ENCODE measurements at places on chromosomes 12 and 14. TPM values are rescaled to one million over a fixed set of nuclear protein-coding genes. Genes with fewer than 3 reads are reported as not detected.
A peak's percentile ranks its signal among the peaks of the same experiment; 100 is the strongest.

- H3K27me3 ChIP-seq = no peaks in the 10 kb centered on the region
- H3K27ac ChIP-seq = no peak overlapping the region
- peaks cover 14% of the 10 kb centered on the region for H3K4me1 ChIP-seq
Observed at GRCh38 chr12:49819786-49820185, 8.4 kb downstream of the NCKAP5L start.

DNA sequence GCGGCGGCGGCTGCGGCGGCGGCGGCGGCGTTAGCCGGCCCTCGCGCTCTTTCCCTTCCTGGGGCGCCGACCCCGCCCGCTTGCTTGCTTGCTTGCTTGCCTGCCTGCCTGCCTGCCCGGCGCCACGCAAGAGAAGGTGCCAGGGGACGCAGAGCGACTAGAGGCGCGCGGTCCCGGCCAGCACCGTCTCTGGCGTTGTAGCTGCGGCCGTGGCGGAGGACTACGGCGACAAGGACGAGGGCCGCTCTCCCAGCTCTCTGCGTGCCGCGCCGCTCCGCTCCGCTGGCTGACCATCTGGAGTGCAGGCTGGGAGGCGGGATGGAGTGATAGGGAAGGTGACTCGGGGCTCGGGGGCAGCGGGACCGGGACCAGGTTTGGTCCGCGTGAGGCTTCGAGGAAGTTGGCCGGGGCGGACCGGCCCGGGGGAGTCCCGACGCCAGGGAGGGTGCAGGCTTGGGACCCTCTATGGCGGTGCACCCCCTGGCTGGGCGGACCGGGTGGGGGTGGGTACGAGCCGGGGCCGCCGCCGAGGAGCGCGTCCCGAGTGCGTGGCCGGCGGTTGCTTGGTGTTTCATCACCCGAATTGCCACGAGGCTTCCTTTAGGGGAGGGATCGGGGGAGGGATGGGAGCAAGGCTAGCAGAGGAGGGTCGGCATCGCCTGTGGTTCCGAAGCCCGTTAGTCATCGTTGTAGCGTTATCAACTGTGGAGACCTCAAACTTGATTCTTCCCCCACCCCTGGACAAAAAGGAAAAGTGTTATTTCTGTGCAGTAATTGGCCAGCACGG is 471 bp downstream of the XPOT start:
- H3K27me3 ChIP-seq = no peaks in the 10 kb centered on the region
- DNase-seq = peak; percentile 29
- peak overlapping the region; percentile 63 for H3K4me3 ChIP-seq
- peak overlapping the region; percentile 86 for H3K27ac ChIP-seq

GRCh38 chr12:41905073-41905758 is 239.5 kb downstream of the GXYLT1 start:
- H3K27ac ChIP-seq = no peak overlapping the region
- H3K36me3 ChIP-seq = no peaks in the 10 kb centered on the region
- no peak for DNase-seq
- H3K27me3 ChIP-seq = no peaks in the 10 kb centered on the region
- no peak overlapping the region for H3K4me3 ChIP-seq

Gene INHBC
- total RNA-seq = 0.11 TPM

- no peak overlapping the region for H3K4me3 ChIP-seq
- peaks cover 18% of the 10 kb centered on the region for H3K27me3 ChIP-seq
- H3K27ac ChIP-seq = no peak overlapping the region
Observed at GRCh38 chr12:42590330-42590934, 886 bp upstream of the PRICKLE1 start.

DNA sequence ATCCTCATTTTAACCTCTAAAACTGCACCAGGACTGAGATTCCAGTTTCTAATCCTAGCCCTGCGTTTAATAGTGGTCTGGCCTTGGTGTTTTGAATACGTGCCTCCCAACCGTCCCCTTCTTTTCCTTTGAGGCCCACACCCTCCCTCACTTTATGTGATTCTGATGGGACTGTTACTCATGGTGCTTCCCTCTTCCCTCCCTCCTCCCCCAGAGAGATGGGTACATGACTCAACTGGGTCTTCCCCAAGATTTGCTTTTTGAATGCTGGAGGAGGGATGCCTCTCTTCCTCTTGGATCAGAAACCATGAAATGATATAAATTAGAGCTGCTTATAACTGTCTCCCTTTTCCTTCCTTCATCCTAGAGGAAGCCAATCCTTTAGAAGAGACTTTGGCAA is 8.2 kb upstream of the PPP2R5E start:
- H3K4me1 ChIP-seq = no peaks in the 10 kb centered on the region
- H3K27ac ChIP-seq = no peak overlapping the region
- H3K36me3 ChIP-seq = no peaks in the 10 kb centered on the region
- no peak for DNase-seq
- no peak overlapping the region for H3K4me3 ChIP-seq
- H3K27me3 ChIP-seq = no peaks in the 10 kb centered on the region

GRCh38 chr12:127600211-127600610 is 666.8 kb upstream of the TMEM132C start:
- H3K36me3 ChIP-seq = no peaks in the 10 kb centered on the region
- DNase-seq = no peak
- no peaks in the 10 kb centered on the region for H3K27me3 ChIP-seq
- no peaks in the 10 kb centered on the region for H3K4me1 ChIP-seq
- no peak overlapping the region for H3K27ac ChIP-seq

DNA sequence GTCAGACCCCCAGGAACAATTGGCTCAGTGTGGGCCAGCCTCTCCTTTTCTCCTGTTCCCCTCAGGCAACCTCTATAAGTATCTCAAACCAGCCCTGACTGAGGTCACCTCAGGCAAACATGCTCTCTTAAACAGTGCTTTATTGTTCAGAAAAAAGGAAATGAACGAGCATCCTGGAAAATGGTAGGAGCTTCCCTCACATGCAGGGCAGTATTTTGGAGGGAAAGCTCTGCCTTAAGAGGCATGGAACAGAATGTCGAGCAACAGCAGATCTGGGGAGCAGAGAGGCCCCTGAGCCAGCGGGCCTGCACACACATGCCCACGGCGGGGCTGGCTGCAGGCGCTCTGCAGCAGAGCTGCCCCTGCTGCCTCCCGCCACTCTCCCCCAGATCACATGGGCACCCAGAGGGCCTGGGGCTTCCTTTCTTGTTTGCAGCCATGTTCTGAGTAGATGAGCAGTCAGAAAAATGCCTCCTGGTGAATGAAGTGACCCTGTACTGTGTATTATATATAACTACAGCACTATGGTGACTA is 42.0 kb downstream of the MOK start:
- no peak overlapping the region for H3K4me3 ChIP-seq
- no peaks in the 10 kb centered on the region for H3K4me1 ChIP-seq
- no peak overlapping the region for H3K27ac ChIP-seq
- H3K36me3 ChIP-seq = no peaks in the 10 kb centered on the region

- H3K4me3 ChIP-seq = no peak overlapping the region
- no peak overlapping the region for H3K27ac ChIP-seq
- no peaks in the 10 kb centered on the region for H3K36me3 ChIP-seq
Observed at GRCh38 chr14:43413084-43413483, 1094.0 kb downstream of the FSCB start.

Gene GDF11
- total RNA-seq = 13.1 TPM
